NCI-H460 (cell line): ENCODE measurements at places on chromosomes 16 and 17. TPM values are rescaled to one million over a fixed set of nuclear protein-coding genes. Genes with fewer than 3 reads are reported as not detected.

Gene CD300LB
- total RNA-seq: not detected in 2 replicates

Gene LRRC37A3
- 4.1 and 5.3 TPM in 2 replicates for total RNA-seq

Gene PRAC2
- not detected in 2 replicates for total RNA-seq

Gene MRPL45
- 98.8 and 103 TPM in 2 replicates for total RNA-seq

Gene MYCBPAP
- 0.89 and 1.0 TPM in 2 replicates for total RNA-seq

Gene PFN1
- total RNA-seq: 960 and 1,088 TPM in 2 replicates

Gene MYLK3
- 0.10 and 0.40 TPM in 2 replicates for total RNA-seq

Gene AATK
- total RNA-seq: 0.43 and 0.74 TPM in 2 replicates

Gene FOXF1
- 8.2 and 8.9 TPM in 2 replicates for total RNA-seq

Gene TMEM114
- total RNA-seq: not detected in 2 replicates

Gene MEIOB
- total RNA-seq: 0.97 and 2.5 TPM in 2 replicates

Gene P2RX5
- 28.7 and 28.9 TPM in 2 replicates for total RNA-seq

Gene NEUROD2
- total RNA-seq: not detected in 2 replicates

Gene SOX15
- 0.47 TPM in 1 of 2 replicates, not detected in the other for total RNA-seq

Gene ABCA10
- total RNA-seq: 6.9 and 7.2 TPM in 2 replicates

Gene TBC1D3
- not detected in 2 replicates for total RNA-seq

Gene FN3K
- total RNA-seq: 1.5 and 3.1 TPM in 2 replicates
